Activated CD4-positive, alpha-beta T cell treated with anti-CD3 and anti-CD28 coated beads, Interleukin-2, amount 10 ng/mL, durations not matched to agents 7 days and 5 days (primary cell): ENCODE measurements at places on chromosomes 1 and 21.
A peak's percentile ranks its signal among the peaks of the same experiment; 100 is the strongest.

DNA sequence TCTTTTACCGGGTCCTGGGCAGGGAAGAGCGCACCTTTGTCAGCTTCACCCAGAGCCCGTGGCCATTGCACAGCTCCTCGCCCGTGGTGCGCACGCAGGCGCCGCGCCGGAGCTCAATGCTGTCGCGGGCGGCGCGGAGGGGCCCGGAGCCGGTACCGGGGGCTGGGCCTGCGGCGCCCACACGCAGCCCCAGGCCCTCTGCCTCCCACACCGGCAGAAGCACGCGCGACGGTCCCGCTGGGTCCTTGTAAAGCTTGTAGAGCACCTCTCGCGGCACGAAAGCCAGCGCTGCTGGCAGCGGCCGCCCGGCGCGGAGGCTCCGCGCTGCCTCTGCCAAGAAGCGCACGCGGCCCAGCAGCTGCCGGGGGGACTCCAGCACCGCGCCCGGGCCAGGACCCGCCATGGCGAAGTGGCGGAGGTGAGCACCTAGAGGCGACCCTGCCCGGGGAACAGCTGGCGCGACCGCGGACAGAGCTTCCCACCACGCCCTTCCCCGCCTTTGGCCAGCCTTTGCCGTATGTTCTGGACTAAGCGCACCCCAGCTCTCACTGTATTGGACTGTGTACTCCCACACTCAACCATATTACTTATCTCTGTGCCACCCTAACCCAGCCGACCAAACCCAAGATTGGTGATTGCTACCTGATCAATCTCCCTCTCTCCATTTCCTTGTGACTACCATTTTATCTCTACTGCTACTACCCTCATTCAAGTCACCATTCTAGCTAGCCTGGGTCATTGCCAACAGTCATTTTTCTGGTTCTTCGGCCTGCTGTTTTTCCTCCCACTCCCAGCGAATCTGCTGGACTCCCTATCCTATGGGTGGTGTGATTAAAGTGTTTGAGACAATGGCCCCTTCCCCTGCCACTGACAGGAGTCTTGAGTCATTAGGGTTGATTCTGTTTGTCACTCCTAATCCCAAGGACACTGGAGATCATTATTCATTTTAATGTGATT lies at the start of gene HECTD3:
HECTD3 (minus strand) TSS at position 470 of the 957 bp plus-strand sequence; CDS start at position 403, 67 bp downstream.
- peak; percentile 73 for DNase-seq
- no peaks in the 10 kb centered on the region for H3K27me3 ChIP-seq
- peaks cover 29% of the 10 kb centered on the region for H3K36me3 ChIP-seq

DNA sequence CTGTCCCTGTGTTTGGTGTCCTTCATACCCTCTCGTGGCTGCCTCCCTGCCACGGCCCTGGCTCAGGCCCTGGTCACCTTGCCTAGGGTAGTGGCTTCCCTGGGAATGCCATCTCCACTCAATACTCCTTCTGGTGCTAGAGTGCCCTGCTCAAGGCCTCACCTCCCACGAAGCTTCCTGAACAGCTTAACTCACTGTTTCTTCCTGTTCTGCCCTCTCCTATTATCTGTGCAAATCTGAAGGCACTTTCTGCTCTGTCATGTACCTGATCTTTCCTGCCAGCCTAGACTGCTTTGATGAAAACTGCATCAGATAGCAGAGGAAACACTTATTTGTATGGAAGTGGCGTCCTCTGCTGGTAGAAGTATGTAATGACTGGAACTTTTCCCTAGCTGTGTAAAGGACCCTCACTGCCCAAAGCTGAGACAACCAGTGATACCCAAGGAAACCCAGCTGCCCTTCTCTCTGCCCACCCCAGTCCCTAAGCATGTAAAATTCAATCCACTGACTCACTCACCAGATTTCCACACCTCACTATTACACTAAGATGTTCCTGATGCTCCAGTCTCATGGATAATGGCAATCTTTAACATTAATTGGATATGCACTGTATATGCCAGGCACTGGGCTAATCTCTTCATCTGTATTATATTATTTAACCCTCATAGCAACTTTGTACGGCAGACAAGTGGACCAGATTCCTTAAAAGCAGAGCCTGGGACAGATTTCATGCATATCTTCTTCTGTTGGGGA lies 36.2 kb upstream of the BTG2 start:
- H3K4me1 ChIP-seq: peaks cover 46% of the 10 kb centered on the region
- DNase-seq: peak; percentile 74
- H3K36me3 ChIP-seq: no peaks in the 10 kb centered on the region
- H3K27me3 ChIP-seq: no peaks in the 10 kb centered on the region
- no peak overlapping the region for H3K4me3 ChIP-seq
- H3K27ac ChIP-seq: no peak overlapping the region

- no peaks in the 10 kb centered on the region for H3K36me3 ChIP-seq
- DNase-seq: no peak
- H3K27ac ChIP-seq: no peak overlapping the region
- H3K27me3 ChIP-seq: no peaks in the 10 kb centered on the region
- H3K4me1 ChIP-seq: no peaks in the 10 kb centered on the region
Measured at GRCh38 chr1:69185378-69185777, 382.3 kb upstream of the LRRC7 start.

- H3K27ac ChIP-seq: no peak overlapping the region
- H3K27me3 ChIP-seq: no peaks in the 10 kb centered on the region
- no peak overlapping the region for H3K4me3 ChIP-seq
- DNase-seq: no peak
- peaks cover 1% of the 10 kb centered on the region for H3K36me3 ChIP-seq
- H3K4me1 ChIP-seq: peaks cover 5% of the 10 kb centered on the region
Measured at GRCh38 chr1:59343576-59343840, 46.6 kb downstream of the FGGY start.

- H3K27ac ChIP-seq: peak overlapping the region; percentile 97
- peak overlapping the region; percentile 72 for H3K4me3 ChIP-seq
- no peaks in the 10 kb centered on the region for H3K27me3 ChIP-seq
- H3K36me3 ChIP-seq: peaks cover 52% of the 10 kb centered on the region
- H3K4me1 ChIP-seq: peaks cover 93% of the 10 kb centered on the region
Measured at GRCh38 chr1:12174924-12175810, 8.4 kb downstream of the TNFRSF1B start.

GRCh38 chr1:11940260-11940921 lies 5.9 kb downstream of the PLOD1 start:
- no peak for DNase-seq
- H3K27ac ChIP-seq: no peak overlapping the region
- H3K4me3 ChIP-seq: no peak overlapping the region

GRCh38 chr1:32405672-32406467 lies 11.6 kb upstream of the BSDC1 start:
- H3K36me3 ChIP-seq: no peaks in the 10 kb centered on the region
- H3K27ac ChIP-seq: no peak overlapping the region
- DNase-seq: no peak
- no peaks in the 10 kb centered on the region for H3K27me3 ChIP-seq

- no peaks in the 10 kb centered on the region for H3K27me3 ChIP-seq
- H3K4me3 ChIP-seq: no peak overlapping the region
- no peak for DNase-seq
- no peaks in the 10 kb centered on the region for H3K4me1 ChIP-seq
- no peaks in the 10 kb centered on the region for H3K36me3 ChIP-seq
Measured at GRCh38 chr1:219587801-219588561, 24.9 kb downstream of the ZC3H11B start.

- no peaks in the 10 kb centered on the region for H3K4me1 ChIP-seq
- DNase-seq: no peak
- no peak overlapping the region for H3K4me3 ChIP-seq
- H3K27me3 ChIP-seq: no peaks in the 10 kb centered on the region
Measured at GRCh38 chr1:189681252-189681919, 796.3 kb downstream of the BRINP3 start.

GRCh38 chr1:186050360-186050759 lies 316.2 kb downstream of the HMCN1 start:
- no peak for DNase-seq
- H3K27ac ChIP-seq: no peak overlapping the region
- no peaks in the 10 kb centered on the region for H3K27me3 ChIP-seq
- H3K36me3 ChIP-seq: no peaks in the 10 kb centered on the region

GRCh38 chr1:84754386-84754703 lies 64.1 kb upstream of the SSX2IP start:
- peaks cover 15% of the 10 kb centered on the region for H3K4me1 ChIP-seq
- H3K27ac ChIP-seq: no peak overlapping the region
- H3K36me3 ChIP-seq: no peaks in the 10 kb centered on the region
- no peak for DNase-seq

DNA sequence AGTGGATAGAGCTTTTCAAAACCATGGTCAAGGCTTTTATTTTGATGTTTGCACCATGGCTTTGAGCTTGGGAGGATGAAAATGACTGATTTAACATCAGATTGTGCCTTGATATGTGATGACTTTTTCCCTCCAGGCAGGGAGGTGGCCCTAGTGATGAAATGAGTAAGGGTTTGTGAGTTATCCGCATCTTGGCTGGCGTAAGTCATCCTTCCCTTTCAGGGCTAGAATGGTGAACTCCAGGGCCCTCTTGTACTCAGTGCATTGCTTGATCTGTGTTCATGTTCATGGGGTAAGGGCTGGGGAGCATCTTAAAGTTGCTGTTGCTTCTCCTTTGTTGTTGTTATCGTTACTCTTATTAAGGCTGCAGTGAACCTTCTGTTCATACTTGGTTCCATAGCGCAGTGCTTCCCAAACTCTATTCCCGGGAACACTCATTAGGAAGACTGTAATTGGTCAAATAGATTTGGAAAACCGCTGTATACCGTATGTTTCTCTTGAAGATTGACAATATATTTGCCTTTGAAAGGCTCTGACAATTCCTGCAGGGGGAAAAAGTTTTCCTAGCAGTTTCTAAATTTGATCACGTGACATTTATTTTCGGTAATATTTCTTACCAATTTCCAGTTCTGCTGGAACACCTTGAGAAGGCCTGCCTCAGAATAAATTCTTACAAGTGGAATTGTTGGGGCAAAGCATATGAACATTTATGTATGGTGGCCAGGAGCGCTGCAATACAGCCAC lies 23.1 kb downstream of the GPR137B start:
- H3K27ac ChIP-seq: no peak overlapping the region
- no peak for DNase-seq
- no peak overlapping the region for H3K4me3 ChIP-seq
- H3K4me1 ChIP-seq: peaks cover 6% of the 10 kb centered on the region
- H3K27me3 ChIP-seq: no peaks in the 10 kb centered on the region
- H3K36me3 ChIP-seq: peaks cover 20% of the 10 kb centered on the region

DNA sequence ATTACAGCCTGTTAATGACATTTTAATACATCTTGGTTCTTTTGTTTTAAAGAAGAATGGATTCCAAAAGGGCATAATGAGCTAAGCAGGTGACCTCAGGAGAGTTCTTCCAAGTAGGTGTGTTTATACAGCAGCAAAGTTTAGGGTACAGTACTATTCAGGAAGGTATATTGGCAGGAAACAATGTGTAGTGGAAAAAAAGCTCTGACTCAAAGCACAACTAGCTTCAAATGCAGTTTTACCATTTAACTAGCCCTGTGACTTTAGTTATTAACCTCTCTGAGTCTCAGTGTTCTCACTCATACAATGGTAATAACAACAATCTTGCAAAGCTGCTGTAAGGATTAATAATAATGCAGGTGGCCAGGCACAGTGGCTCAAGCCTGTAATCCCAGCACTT lies 29.9 kb downstream of the FAF1 start:
- no peak for DNase-seq
- no peaks in the 10 kb centered on the region for H3K27me3 ChIP-seq
- peaks cover 17% of the 10 kb centered on the region for H3K4me1 ChIP-seq
- H3K4me3 ChIP-seq: no peak overlapping the region
- H3K27ac ChIP-seq: no peak overlapping the region
- peaks cover 10% of the 10 kb centered on the region for H3K36me3 ChIP-seq

GRCh38 chr1:114502080-114502479 lies 8.9 kb downstream of the TRIM33 start:
- peaks cover 47% of the 10 kb centered on the region for H3K4me1 ChIP-seq
- no peaks in the 10 kb centered on the region for H3K27me3 ChIP-seq
- no peak overlapping the region for H3K27ac ChIP-seq
- H3K36me3 ChIP-seq: peaks cover 52% of the 10 kb centered on the region
- no peak for DNase-seq
- H3K4me3 ChIP-seq: no peak overlapping the region

DNA sequence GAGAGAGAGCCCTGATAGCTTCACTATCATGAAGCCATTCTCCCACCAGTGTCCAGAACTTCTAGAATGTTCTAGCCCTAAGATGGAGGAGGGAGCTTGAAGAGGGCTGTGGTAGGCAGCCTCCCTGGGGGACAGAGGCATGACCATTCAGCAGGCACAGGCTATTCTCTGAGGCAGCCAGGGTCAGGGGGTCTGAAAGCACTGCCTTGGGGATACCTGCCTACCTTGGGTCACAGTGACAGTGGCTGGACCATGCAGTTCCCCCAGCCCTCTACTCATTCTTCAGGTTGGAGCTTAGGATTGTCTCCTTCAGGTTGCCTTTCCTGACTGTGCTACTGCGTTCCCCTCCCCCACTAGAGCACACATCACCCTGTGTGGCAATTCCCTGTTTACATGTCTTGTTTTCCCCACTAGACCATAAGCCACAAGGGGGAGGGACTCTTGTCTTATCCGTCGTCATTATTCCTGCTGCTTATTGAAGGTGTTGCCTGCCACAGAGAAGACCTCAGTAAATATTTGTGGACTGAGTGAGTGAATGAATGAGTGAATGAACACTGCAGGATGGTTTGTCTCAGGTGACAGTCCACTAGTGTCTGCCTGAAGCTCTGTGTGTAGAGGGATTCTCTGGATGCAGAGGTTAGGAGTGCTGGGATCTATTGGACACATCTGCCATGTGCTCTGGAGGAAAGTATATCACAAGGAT lies 5.2 kb downstream of the ZDHHC18 start:
- DNase-seq: no peak
- no peak overlapping the region for H3K4me3 ChIP-seq
- peak overlapping the region; percentile 99 for H3K27ac ChIP-seq
- H3K4me1 ChIP-seq: peaks cover 80% of the 10 kb centered on the region

GRCh38 chr1:3651930-3652547 lies at the start of gene TP73:
Gene TP73 (plus strand): TSS chr1:3652516. CDS start chr1:3682366, 29,850 bp downstream.
- H3K4me3 ChIP-seq: peak within 1 kb of the TSS; percentile 34
- H3K27me3 ChIP-seq: peaks cover 44% of the 10 kb centered on the region
- DNase-seq: no peak
- no peak within 1 kb of the TSS for H3K27ac ChIP-seq
- no peaks in the 10 kb centered on the region for H3K36me3 ChIP-seq

GRCh38 chr1:53077599-53077965 lies 15.6 kb downstream of the PODN start:
- H3K4me1 ChIP-seq: no peaks in the 10 kb centered on the region
- no peaks in the 10 kb centered on the region for H3K27me3 ChIP-seq
- no peak for DNase-seq
- H3K27ac ChIP-seq: no peak overlapping the region

GRCh38 chr1:44909901-44910544 lies 67.0 kb upstream of the PTCH2 start:
- no peaks in the 10 kb centered on the region for H3K27me3 ChIP-seq
- no peak for DNase-seq
- H3K4me1 ChIP-seq: no peaks in the 10 kb centered on the region
- H3K36me3 ChIP-seq: peaks cover 6% of the 10 kb centered on the region

DNA sequence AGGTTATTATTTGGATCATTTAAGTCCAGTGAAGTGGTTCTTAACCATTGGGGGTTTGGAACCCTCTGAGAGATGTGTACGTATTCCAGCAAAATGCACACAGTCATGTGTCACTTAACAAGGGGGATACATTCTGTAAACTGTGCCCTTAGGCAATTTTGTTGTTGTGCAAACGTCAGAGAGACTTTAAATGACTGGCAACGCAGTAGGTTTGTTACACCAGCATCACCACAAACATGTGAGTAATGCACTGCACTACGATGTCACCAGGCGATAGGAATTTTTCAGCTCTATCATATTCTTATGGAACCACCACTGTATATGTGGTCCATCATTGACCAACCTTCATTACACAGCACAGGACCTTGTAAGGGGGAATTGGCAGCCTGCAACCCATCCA lies 11.9 kb downstream of the AHCYL1 start:
- no peak for DNase-seq
- no peak overlapping the region for H3K27ac ChIP-seq
- peaks cover 12% of the 10 kb centered on the region for H3K36me3 ChIP-seq
- H3K4me1 ChIP-seq: peaks cover 4% of the 10 kb centered on the region
